ENCODE measurements at places on chromosomes 16 and 17. TPM values are rescaled to one million over a fixed set of nuclear protein-coding genes. Genes with fewer than 3 reads are reported as not detected.

- H3K27me3 ChIP-seq: peaks cover 24% of the 10 kb centered on the region
- H3K4me3 ChIP-seq: no peak overlapping the region
- no peak for DNase-seq
Measured at GRCh38 chr17:36727577-36727976, 126.2 kb downstream of the MRM1 start.

- no peaks in the 10 kb centered on the region for H3K4me1 ChIP-seq
- H3K36me3 ChIP-seq: no peaks in the 10 kb centered on the region
Measured at GRCh38 chr16:26475596-26475995, 591.1 kb upstream of the C16orf82 start.

GRCh38 chr16:80084614-80085013 lies 456.2 kb upstream of the DYNLRB2 start:
- no peak for DNase-seq
- peaks cover 4% of the 10 kb centered on the region for H3K27me3 ChIP-seq
- H3K36me3 ChIP-seq: no peaks in the 10 kb centered on the region
- no peak overlapping the region for H3K27ac ChIP-seq
- H3K4me1 ChIP-seq: no peaks in the 10 kb centered on the region

GRCh38 chr16:46629331-46630219 lies 8.4 kb upstream of the SHCBP1 start:
- H3K4me3 ChIP-seq: no peak overlapping the region
- H3K36me3 ChIP-seq: no peaks in the 10 kb centered on the region
- DNase-seq: no peak
- no peaks in the 10 kb centered on the region for H3K27me3 ChIP-seq

DNA sequence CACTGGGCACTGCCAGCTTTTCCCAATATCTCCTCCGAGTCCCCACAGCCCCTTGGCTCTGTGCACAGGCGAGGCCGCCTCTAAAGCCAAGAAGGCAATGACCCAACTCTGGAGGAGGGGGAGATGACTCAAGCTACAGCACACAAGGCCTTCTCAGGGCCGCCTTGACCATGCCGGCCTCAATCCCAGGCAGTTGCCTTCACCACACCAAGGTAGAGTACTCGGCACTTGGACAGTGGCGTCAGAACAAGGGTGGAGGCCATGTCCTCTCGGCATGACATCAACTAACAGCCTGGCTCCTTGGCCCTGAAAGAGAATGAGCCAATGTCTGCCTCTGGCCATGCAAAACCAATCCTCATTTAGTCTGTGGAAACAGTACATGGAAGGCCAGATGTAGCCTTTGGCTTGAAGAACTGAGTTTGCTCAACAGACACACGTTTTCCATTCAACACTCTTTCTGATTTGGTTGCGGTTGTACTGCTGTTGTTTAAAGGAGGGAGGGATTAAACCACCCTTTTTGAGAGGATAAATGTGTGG lies 139.6 kb downstream of the XYLT1 start:
- H3K4me3 ChIP-seq: no peak overlapping the region
- no peaks in the 10 kb centered on the region for H3K27me3 ChIP-seq
- peaks cover 5% of the 10 kb centered on the region for H3K36me3 ChIP-seq

DNA sequence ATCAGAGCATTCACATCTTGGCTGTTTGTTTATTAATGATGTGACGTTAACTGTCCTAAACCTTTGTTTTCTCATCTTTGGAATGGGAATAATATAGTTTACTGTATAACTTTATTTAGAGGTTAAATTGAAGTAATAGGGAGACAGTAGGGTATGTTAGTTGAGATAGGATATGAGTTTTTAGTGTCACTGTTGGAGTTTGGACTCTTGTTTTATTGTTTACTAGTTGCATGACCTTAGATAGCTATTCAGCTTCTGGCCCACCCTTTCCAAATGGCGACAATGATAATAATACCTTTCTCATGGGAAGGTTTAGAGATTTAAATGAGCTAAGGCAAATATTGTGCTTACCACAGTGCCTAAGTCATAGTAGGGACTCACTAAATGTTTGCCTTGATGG lies 28.2 kb upstream of the CDC6 start:
- H3K27ac ChIP-seq: no peak overlapping the region
- H3K4me1 ChIP-seq: no peaks in the 10 kb centered on the region
- no peak for DNase-seq
- no peaks in the 10 kb centered on the region for H3K27me3 ChIP-seq
- no peak overlapping the region for H3K4me3 ChIP-seq

- H3K4me3 ChIP-seq: no peak overlapping the region
- H3K4me1 ChIP-seq: no peaks in the 10 kb centered on the region
- no peaks in the 10 kb centered on the region for H3K36me3 ChIP-seq
- DNase-seq: no peak
- H3K27me3 ChIP-seq: peaks cover 26% of the 10 kb centered on the region
Measured at GRCh38 chr17:28513476-28513875, 7.3 kb downstream of the FOXN1 start.

DNA sequence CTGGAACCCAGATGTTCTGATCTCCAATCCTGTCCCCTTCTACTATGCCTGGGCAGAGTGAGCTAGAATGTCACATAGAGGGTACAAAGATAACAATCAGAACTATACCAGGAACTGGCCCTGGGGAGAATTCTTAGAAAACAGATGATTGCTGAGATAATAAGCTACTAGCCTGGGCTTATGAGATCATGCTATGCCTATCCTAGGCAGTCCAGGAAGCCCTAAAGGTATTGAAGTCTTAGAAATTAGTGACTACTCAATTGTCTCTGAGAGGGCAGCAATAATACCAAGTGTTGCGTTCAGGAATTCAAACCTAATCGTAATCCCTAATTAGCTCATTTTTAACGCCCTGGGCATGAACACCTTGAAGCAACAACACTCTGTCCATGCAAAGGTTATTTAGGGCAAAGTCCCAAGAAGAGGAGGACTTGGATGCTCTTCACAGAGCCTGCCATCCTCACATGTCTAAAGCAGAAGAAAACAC lies 77.1 kb downstream of the MMD start:
- peak overlapping the region; percentile 13 for H3K4me3 ChIP-seq
- DNase-seq: peak; percentile 80
- peak overlapping the region; percentile 81 for H3K27ac ChIP-seq
- H3K36me3 ChIP-seq: peaks cover 24% of the 10 kb centered on the region
- peaks cover 76% of the 10 kb centered on the region for H3K4me1 ChIP-seq

DNA sequence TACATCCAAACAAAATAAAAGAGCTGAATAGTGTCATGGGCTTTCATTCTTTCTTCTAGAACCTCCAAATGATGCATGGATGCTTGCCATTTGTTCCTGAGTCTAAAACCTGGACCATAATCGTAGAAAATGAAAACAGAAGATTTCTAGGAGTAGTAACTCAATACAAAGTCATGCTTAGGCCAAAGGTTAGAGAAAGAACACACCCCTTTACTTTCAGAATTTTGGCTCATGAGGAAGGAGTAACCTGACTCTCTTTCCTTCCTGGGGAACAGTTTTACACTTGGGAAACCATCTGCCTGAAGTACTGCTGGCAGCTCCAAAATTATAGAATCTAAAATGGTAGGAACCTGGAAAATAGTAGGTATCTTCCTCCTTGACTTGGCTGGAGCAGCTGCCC lies 137.2 kb downstream of the SNX11 start:
- H3K27me3 ChIP-seq: no peaks in the 10 kb centered on the region
- H3K27ac ChIP-seq: peak overlapping the region; percentile 27
- peaks cover 42% of the 10 kb centered on the region for H3K4me1 ChIP-seq
- no peak overlapping the region for H3K4me3 ChIP-seq
- no peak for DNase-seq

DNA sequence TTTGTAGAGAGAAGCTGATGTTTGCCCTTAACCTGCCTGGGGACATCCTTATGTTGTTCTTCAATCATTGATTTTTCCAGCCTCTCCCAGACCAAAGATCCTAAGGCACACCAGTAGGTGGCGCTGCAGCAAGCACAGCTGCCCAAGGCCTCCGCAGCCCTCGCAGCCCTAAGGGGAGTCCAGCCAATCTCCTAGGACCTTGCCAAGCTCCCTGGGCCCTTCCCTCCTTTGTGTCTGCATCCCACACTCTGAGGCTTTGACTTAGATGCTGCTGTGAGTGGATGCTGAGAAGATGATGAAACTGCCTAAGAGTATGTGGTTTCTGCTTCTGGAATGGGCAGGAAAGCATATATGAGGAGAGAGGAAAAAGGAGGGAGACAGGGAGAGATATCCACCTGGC lies 47.1 kb downstream of the SPACA3 start:
- H3K27me3 ChIP-seq: peaks cover 25% of the 10 kb centered on the region
- no peaks in the 10 kb centered on the region for H3K36me3 ChIP-seq
- no peaks in the 10 kb centered on the region for H3K4me1 ChIP-seq

DNA sequence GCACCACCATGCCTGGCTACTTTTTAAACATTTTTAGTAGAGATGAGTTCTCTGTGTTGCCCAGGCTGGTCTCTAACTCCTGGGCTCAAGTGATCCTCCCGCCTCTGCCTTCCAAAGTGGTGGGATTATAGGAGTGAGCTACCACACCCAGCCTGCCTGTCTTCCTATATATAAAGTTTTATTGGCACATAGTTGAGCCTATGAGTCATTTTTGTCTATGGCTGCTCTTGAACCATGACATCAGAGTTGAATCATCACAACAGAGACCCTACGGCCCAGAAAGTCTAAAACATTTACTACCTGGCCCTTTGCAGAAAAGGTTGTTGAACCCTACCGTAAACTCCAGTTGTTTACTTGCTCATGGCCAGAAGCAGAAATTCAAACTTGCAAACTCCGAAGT lies 7.9 kb downstream of the SEPTIN12 start:
- no peaks in the 10 kb centered on the region for H3K4me1 ChIP-seq
- no peaks in the 10 kb centered on the region for H3K27me3 ChIP-seq
- no peak overlapping the region for H3K27ac ChIP-seq
- no peaks in the 10 kb centered on the region for H3K36me3 ChIP-seq

- H3K4me1 ChIP-seq: peaks cover 17% of the 10 kb centered on the region
- no peak overlapping the region for H3K27ac ChIP-seq
- H3K36me3 ChIP-seq: no peaks in the 10 kb centered on the region
- H3K4me3 ChIP-seq: peak overlapping the region; percentile 54
- peak; percentile 49 for DNase-seq
Measured at GRCh38 chr16:2022723-2023091, 3.1 kb downstream of the NPW start.

- DNase-seq: peak; percentile 95
- no peaks in the 10 kb centered on the region for H3K27me3 ChIP-seq
- H3K27ac ChIP-seq: peak within 1 kb of the TSS; percentile 96
- peak within 1 kb of the TSS; percentile 100 for H3K4me3 ChIP-seq
Measured at GRCh38 chr16:30472328-30472942, at the start of gene ITGAL. Gene ITGAL (plus strand): TSS chr16:30472742. CDS start chr16:30472838, 96 bp downstream.

GRCh38 chr17:3903051-3903825 lies 10.4 kb upstream of the CAMKK1 start:
- DNase-seq: no peak
- no peaks in the 10 kb centered on the region for H3K27me3 ChIP-seq
- no peaks in the 10 kb centered on the region for H3K36me3 ChIP-seq

DNA sequence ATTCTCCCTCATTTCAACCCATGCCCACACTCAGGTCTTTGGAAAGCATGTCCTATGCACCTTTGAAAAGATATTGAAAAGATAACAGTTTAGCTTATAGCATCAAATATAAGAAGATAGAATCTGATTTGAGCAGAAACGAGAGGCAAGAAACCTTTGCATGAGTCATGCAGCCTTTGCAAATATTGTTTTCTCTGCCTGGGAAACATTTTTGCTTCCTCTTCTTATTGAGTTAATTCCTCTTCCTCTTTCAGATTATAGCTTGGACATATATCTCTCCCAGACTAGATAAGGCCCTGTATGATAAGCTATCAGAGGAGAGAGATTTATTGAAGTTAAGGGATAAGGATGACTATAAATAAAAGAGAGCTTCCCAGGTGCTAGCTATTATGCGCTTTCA lies 46.1 kb upstream of the KCNJ2 start:
- no peaks in the 10 kb centered on the region for H3K36me3 ChIP-seq
- no peak overlapping the region for H3K4me3 ChIP-seq
- no peaks in the 10 kb centered on the region for H3K4me1 ChIP-seq
- no peak for DNase-seq

- H3K4me1 ChIP-seq: no peaks in the 10 kb centered on the region
- no peak for DNase-seq
- H3K27ac ChIP-seq: no peak overlapping the region
- peaks cover 16% of the 10 kb centered on the region for H3K27me3 ChIP-seq
- H3K36me3 ChIP-seq: no peaks in the 10 kb centered on the region
Measured at GRCh38 chr16:13873835-13874438, 46.0 kb upstream of the ERCC4 start.

GRCh38 chr17:1019451-1019850 lies 22.5 kb downstream of the TIMM22 start:
- H3K36me3 ChIP-seq: no peaks in the 10 kb centered on the region
- H3K4me1 ChIP-seq: no peaks in the 10 kb centered on the region
- H3K4me3 ChIP-seq: no peak overlapping the region
- H3K27ac ChIP-seq: no peak overlapping the region
- no peaks in the 10 kb centered on the region for H3K27me3 ChIP-seq

GRCh38 chr17:8248751-8249607 lies at the start of gene PFAS:
Gene PFAS (plus strand): TSS chr17:8249289. CDS start chr17:8253938, 4,649 bp downstream.
- peaks cover 19% of the 10 kb centered on the region for H3K36me3 ChIP-seq
- no peaks in the 10 kb centered on the region for H3K27me3 ChIP-seq
- peak within 1 kb of the TSS; percentile 100 for H3K27ac ChIP-seq
- H3K4me3 ChIP-seq: peak within 1 kb of the TSS; percentile 98

- no peaks in the 10 kb centered on the region for H3K27me3 ChIP-seq
- H3K4me3 ChIP-seq: peak overlapping the region; percentile 71
- H3K36me3 ChIP-seq: peaks cover 38% of the 10 kb centered on the region
- H3K4me1 ChIP-seq: peaks cover 45% of the 10 kb centered on the region
- peak; percentile 89 for DNase-seq
Measured at GRCh38 chr17:75832164-75832651, 12.0 kb downstream of the UNC13D start.

- H3K36me3 ChIP-seq: peaks cover 2% of the 10 kb centered on the region
- no peak overlapping the region for H3K4me3 ChIP-seq
- H3K27me3 ChIP-seq: no peaks in the 10 kb centered on the region
- no peak overlapping the region for H3K27ac ChIP-seq
- no peak for DNase-seq
Measured at GRCh38 chr17:3602499-3602898, 6.7 kb downstream of the TRPV1 start.

- H3K36me3 ChIP-seq: peaks cover 2% of the 10 kb centered on the region
- peaks cover 3% of the 10 kb centered on the region for H3K4me1 ChIP-seq
- no peak for DNase-seq
- no peak overlapping the region for H3K4me3 ChIP-seq
- H3K27ac ChIP-seq: no peak overlapping the region
Measured at GRCh38 chr16:54425681-54426552, 139.3 kb upstream of the IRX3 start.

- peak; percentile 65 for DNase-seq
- H3K36me3 ChIP-seq: peaks cover 14% of the 10 kb centered on the region
- H3K4me1 ChIP-seq: peaks cover 13% of the 10 kb centered on the region
- no peak overlapping the region for H3K4me3 ChIP-seq
Measured at GRCh38 chr17:4304417-4305027, 40.7 kb upstream of the ANKFY1 start.

Gene ABI3
- total RNA-seq: 116 TPM

Gene SCIMP
- total RNA-seq: not detected

Gene KCNH6
- not detected for total RNA-seq

Gene TBX6
- total RNA-seq: 2.9 TPM

Gene SOST
- total RNA-seq: not detected

Gene TAX1BP3
- 19.5 TPM for total RNA-seq

Gene CLEC3A
- total RNA-seq: not detected

Gene CCDC200
- total RNA-seq: not detected

Gene KRT33B
- not detected for total RNA-seq

Gene ST6GALNAC2
- not detected for total RNA-seq

Gene KLHL11
- total RNA-seq: 14.4 TPM

Gene EFTUD2
- total RNA-seq: 178 TPM

Gene PPP1R1B
- not detected for total RNA-seq

Gene CFAP119
- 4.6 TPM for total RNA-seq
